Activated CD4-positive, alpha-beta T cell treated with anti-CD3 and anti-CD28 coated beads for 24 hours (primary cell): ENCODE measurements at places on chromosomes 2 and 18.

DNA sequence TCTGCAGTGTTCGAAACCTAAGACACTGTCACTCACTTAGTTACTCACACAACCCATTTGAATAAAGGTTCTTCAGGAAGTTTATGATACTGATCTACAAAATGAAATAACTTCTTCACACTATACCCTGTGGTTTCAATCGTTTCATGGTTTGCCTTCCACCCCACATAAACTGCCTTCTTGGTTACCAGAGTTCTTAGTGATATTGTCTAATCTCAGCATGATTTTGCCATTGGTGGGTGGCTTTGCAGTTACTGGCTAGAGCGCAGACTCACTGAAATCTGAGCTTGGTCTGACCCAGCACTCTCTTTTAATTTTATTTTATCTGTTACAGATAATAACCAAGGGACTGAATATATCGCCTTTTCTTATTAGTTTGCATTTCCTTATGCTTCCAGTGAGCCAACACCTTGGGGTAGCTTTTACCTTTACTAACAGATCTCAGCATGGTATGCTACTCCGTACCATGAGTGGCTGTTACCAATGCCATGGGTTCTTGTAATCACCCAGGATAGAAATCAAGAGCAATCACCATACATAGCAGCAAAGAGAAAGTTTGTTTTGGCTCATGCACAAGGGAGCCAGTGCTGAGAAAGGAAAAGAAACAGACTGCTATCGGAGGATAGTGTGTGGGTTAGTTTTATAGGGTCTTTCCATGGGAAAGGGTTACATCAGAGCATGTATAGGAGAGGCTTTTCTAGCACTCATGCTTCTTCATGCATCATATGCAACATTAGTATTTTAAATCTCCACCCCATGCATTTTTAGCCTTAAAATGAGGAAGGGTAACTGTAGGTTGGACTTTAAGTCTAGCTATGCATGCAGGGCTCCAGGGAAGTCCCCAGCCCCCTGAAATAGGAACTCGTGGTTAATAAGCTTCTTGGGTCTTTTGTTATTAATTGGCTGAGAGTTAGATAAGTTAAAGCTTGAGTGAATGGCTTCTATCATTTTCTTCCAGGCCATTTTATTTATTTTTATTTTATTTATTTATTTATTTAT lies 33.3 kb downstream of the ANXA4 start:
- no peak for DNase-seq

DNA sequence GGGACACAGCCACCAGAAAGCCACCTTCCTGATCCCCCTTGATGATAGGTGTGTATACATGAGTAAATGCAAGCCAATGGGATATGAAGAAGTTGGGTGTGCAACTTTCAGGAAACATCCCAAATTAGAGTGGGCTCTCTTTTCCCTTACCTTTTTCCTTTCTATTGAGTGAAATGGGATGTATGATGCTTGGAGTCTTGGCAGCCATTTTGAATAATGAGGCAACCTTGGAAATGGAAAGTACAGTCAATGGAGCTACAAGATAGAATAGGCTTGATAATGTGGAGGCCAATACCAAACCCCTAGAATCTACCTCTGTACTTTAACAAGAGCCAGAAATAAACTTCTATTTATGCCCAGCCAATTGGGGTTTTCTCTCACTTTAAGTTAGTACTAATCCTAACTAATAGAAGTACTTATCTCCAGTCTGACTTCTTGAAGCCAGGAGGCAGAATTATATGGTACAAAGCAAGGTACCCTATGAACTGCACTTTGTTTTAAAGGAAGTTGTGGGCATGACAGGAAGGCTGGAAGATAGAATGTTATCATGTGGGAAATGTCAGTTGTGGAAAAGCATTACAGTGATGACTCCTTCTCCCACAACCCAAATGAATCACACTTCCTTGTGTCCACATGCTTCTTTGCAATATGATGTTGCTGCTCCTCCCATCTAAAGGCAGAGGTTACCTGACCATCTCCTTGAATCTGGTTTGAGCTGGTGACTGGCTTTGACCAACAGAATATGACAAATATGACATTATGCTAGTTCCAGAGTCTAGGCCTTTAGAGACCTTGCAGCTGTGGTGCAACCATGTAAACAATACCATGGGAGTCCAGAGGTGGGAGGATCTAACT lies 12.9 kb upstream of the NABP1 start:
- no peak for DNase-seq

DNA sequence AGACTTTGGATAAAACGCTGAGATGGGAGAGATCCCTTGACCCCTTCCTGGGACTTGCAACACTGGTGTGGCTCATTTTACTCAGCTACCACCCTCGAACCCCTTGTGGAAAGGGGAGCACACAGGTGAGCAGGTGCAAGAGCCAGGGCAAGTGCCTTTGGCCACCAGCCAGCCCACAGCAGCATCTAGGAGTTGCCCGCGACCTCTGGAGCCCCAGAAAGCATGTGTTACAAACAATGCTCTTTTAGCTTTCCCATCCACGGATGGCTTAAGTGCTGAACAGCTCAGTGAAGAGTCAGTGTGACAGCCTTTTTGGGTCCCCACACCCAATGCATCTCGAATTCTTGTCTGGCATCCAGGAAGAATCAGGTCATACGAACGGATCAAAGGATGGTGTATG lies 197.8 kb downstream of the MEMO1 start:
- DNase-seq: no peak

GRCh38 chr18:61893309-61893970 lies 633 bp upstream of the RNF152 start:
- peak; percentile 12 for DNase-seq

DNA sequence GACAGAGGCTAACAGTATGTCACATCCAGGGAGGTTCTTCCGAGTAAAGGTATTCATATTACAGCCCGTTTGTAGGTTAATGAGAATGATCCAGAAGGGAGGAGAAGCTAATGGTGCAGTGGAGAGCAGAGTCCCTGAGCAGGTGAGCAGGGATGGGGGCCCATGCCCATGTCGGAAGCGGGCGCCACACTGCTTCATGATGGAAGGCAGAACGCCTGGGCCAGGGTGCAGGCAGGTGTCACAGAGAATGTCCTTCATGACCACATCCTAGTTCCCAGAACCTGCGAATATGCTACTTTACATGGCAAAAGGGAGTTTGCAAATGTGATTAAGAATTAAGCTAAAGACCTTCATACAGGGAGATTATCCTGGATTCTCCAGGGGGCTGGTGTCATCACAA lies 4.0 kb downstream of the HES6 start:
- no peak for DNase-seq
